ENCODE measurements at places on chromosomes 3 and 15.

DNA sequence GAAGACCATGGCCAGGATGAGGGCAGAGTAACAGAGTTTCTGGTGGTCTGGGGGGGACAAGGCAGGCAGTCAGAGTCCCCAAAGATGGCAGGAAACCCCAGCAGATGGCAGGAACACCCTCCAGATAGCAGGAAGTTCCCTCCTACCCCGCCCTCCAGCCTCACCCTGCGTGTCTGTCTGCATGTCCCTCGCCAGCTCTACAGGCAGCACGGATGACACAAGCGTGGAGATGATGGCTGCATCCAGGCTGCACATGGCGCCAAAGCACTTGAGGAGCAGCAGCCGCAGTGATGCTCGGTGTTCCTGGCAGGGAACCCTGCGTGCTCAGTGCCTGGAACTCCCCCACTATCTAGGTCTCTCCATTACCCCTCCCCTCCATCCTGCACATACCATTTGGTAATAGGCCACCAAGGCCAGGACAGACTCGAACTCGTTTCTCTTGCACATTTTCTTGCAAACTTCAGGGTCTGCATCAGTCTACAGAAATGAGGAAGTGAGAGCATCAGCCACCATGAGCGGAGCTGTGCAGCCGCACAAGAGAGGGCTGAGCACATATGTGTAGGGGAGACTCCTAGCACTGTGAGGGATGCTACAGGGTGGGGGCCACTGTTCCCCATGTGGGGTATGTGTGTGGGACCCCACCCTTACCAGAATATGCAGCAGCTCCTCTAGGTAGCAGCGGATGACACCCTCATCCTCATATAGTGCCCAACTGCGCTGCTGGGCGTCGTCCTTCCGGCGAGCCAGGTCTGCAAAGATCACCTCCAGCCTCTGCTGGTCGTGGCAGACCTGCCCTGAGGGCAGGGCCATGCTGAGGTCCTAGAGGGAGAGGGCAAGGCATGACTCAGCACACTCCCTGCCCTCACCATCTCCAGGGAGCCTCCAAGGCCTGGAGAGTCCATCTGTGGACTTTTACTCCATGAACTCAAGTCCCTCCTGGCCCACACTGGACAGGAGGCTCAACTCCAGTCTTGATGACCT is 6.0 kb downstream of the NCKIPSD start:
- DNase-seq: no peak

DNA sequence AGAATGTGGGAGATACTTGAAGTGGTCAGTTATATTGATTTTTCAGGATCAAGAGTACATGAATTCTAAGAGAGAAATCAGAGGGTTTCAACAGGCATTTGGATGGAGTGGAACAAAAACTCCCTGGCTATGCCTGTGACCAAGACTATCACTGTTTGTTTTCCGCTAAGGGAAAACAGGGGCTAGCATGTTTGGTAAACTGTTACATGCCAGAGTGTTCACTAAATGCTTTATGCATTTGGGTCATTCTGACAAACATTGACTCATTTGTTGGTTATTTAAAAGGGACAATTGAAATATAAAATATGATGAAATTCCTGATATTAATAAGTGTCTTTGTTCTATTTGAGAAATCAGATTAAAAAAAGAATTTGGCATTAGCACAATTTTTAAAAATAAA is 603.9 kb upstream of the KCNMB2 start:
- no peak for DNase-seq

- DNase-seq: no peak
These were observed 14.1 kb upstream of the MYH15 start for GRCh38 chr3:108524537-108524936.

DNA sequence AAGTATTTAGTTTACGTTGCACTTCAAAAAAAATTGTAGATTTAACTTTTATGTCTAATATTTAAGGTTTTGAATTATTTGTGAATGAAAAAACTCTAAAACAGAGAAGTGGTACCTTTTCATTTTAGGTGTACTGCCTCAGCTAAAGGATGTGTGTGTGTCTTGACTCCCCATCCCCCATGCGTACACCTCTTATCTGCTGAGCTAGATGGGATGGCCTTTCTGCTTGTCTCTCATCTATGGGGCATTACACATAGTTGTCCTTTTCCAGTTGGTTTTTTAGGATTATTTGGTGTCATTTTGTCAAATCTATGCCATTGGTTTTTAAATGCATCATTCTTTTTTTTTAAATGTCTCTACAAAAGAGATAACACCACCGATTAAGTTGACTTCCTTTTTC is 110.9 kb downstream of the FNDC3B start:
- DNase-seq: no peak

DNA sequence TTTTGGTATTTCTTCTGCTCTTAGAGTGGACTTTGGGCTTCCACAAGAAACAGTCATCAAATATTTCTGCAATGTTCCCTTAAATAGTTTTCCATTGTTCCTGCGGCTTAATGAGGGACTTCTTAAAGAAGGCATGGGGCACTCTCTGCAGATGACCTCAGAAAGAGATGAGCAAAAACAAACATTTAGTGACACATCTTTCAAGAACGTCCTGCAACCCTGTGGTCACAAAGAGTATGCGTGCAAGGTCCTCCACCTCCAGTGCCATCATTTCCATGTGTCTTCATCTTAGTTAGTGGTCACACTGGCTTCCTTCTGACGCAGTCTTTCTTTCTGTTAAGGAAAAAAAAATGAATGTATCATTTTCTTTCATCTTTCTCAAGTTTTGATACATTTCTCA is 56.2 kb downstream of the GREM1 start:
- no peak for DNase-seq

DNA sequence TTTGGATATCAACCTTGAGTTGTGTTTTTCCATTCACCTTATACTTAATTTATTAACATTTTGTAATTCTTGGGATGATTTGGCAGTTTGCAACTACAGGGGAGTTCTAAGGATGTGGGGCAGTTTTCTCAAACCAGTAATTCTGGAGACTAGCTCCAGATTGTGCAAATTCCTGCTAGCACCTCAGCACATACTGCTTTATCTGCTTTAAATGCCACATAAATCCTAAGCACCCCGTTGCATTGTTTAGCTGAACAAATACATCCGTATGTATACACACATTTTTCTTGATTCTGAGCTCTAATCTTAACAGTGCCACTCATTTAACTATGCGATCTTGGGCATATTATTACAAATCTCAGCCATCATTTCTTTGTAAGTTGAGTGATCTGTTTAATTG is 16.9 kb upstream of the UTS2B start:
- DNase-seq: no peak

- no peak for DNase-seq
These were observed 232.1 kb downstream of the NR1D2 start for GRCh38 chr3:24177201-24177600.

GRCh38 chr15:45132844-45133560 is 3.2 kb downstream of the DUOX1 start:
- no peak for DNase-seq

GRCh38 chr3:159766563-159767185 is 222.0 kb upstream of the IL12A start:
- no peak for DNase-seq

DNA sequence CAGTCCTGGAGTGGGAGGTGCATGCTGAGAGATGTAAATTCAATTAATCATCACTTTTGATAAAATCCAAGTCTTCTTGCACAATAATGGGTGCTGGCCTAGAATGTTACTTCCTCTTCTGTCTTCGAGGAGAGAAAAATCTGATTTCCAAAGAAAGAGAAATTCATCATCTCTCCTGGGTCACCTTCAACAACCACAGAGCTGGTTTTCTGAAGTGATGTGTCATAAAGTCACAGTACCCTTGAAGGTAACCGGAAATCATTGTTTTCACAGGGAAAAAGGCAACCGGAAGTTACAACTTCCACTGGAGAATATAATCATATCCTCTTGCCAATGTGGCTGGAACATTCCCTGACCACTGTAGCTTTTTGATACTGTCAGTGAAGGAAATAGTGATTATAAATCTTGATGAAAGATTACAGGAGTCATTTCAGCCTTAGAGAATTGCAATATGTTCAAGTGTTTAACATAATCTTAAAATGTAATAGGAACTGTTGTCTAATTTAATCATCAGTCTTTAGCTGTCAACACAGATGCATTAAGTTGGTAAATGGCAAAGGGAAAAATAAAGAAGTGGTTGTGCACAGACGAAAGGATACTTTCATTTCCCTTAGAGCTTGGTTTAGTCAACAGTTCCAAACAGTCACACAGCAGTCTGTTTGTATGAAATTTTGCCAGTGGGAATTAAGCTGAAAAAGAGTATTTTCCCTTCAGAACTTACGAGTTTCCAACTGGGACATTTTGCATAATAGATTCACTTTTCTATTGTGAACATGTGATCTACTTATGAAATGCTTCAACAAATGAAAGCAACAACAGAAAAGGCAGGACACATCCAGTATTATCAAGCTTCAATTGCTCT is 106.5 kb upstream of the SLC4A7 start:
- peak; percentile 4 for DNase-seq

DNA sequence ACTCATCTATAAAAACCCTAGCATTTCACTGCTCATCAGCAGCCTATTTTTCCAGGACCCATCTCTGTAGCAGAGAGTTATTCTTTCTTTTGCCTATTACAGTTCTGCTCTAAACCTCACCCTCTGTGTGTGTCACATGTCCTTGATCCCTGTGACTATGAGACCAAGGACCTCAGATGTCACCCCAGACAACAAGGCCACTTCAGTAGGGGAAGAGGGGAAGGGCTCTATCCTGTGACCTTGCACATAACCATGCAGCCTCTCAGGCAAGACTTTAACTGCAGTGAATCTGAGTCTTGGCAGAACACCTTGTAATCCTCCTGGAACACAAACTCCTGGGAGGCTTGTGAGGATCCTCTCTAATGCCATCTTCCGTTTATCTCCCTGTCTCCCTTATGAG is 4.4 kb upstream of the ZNF589 start:
- no peak for DNase-seq

DNA sequence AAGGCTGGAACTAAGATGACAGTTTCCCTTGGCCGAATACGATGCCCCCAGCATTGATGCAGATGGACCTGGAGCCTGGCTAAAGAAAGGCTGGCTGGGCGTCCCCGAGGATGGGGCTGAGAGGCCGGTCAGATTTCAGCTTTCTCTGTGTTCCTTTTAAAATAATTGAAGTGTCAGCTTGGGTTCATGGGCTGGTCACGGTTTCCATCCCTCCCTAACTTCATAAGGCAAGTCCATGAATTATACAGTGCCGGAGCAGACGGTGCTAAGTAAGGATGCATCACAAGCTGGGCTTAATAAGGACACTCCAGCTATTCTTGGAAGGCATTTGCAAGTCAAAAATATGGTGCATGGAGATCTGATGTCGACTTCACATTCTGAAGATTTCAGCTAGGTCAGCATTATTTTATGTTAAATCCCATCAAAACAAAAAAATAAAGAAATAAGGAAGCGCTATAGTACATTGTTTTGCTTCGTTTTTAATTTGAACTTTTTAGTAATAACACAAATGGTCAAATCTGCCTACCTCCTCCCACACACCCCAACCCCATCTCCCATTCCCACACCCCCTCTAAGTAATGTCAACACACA is 220.8 kb downstream of the RPLP1 start:
- DNase-seq: no peak

GRCh38 chr15:74676801-74677200 is 19.0 kb downstream of the EDC3 start:
- no peak for DNase-seq

- DNase-seq: no peak
These were observed 248.6 kb downstream of the RYR3 start for GRCh38 chr15:33559207-33559890.

DNA sequence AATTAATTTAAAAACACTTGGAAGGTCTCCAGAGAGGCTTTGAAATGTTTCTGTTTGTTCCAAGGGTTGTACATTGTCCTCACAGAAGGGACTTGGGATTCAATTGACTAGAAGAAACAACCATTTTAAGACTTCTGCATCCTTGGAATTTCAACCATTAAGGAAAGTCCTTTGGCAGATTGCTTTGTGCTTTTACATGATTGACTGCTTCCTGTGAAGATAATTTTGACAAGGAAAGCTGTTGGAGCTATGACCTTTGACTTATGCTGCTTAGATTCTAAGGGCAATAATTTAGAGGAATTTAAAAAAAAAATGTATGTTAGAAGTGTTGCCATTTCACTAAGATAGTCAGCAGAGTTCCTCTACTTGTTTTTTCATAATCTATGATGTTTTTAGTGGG is 483.9 kb upstream of the TBL1XR1 start:
- no peak for DNase-seq

GRCh38 chr3:137259089-137259488 is 301.3 kb downstream of the IL20RB start:
- DNase-seq: no peak

- DNase-seq: no peak
These were observed 142.1 kb upstream of the RAD18 start for GRCh38 chr3:9105421-9105820.

DNA sequence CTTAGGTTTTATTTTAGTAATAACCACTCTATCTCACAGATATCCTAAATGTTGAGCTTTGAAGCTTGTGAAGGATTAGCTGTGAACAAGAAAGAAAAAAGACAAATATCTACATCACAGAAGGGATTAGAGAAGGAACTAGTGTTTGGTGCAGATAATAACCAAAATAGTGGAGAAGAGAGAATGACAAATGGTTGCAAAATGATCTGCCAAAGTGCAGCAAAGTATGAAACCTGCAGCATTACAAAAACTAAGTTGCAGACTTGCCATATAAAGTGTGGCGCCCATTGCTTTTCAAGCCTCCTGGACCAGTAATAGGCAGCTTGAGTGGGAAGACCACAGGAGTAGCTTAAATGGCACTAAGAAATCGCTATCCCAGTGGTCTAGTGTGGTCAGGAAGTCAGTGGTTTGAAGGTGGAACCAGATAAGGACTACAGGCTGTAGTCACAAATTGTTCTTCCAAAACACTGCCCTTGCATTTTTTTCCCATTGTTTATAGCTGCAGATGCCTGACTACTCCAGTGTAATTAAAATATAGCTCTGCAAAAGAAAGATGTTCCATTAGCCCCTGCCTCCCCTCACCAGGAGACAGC is 20.7 kb downstream of the TPM1 start:
- DNase-seq: peak; percentile 0

GRCh38 chr3:136630915-136631314 is 121.3 kb downstream of the STAG1 start:
- DNase-seq: no peak

DNA sequence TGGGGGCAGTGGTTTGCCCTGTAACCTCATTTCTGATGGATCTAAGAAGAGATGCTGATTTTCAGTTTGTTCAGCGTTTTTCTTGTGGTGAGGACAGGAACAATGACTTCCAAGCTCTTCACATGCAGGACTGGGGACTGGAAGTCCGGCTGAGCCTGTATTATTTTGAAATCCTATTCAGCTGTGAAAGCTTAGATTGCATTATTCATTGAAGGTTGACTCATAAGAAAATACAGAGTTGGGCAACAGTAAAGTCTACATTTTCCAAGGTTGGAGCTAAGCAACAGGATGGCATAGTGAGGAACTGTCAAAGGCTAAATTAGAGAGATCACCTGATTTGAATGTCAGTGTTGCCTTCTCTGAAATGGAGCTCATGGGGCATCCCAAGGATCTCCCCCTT is 230.9 kb upstream of the FEZF2 start:
- no peak for DNase-seq

All from GF-D8 (cell line).